ENCODE measurements at places on chromosomes 1 and 21.

- DNase-seq, result no peak
Measured at GRCh38 chr21:36547464-36547863, 67.5 kb upstream of the CLDN14 start.

- DNase-seq, result no peak
Measured at GRCh38 chr21:17784604-17785402, 34.4 kb downstream of the C21orf91 start.

- no peak for DNase-seq
Measured at GRCh38 chr1:10655002-10655401, 141.4 kb downstream of the CASZ1 start.

DNA sequence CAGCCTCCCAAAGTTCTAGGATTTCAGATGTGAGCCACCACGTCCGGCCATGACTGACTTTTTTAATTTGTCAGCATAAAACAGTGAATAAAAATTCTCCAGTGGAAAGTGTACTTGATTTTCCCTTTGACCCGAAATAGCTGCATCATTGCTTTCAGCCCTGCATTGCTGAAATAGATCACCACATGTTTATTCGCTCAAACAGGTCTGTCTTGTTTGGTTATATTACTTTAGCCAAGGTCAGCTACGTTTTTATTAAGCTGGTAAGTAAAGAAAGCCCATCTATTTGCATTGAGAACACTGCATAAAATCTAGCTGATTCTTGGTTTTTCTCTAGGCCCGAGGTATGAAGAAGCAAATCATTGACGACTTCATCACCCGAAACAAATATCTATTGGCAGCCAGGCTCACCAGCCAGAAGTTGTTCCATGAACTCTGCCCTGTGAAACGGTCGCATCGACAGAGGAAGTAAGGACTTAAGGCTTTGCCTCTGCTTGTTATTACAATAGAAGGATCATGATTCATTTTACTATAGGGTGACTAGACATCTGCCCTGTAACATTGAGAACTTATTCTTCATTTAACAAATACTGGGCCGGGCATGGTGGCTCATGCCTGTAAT lies 25.6 kb downstream of the AGMAT start:
- DNase-seq, result no peak

- DNase-seq, result no peak
Measured at GRCh38 chr1:167617153-167618147, 12.6 kb upstream of the RCSD1 start.

DNA sequence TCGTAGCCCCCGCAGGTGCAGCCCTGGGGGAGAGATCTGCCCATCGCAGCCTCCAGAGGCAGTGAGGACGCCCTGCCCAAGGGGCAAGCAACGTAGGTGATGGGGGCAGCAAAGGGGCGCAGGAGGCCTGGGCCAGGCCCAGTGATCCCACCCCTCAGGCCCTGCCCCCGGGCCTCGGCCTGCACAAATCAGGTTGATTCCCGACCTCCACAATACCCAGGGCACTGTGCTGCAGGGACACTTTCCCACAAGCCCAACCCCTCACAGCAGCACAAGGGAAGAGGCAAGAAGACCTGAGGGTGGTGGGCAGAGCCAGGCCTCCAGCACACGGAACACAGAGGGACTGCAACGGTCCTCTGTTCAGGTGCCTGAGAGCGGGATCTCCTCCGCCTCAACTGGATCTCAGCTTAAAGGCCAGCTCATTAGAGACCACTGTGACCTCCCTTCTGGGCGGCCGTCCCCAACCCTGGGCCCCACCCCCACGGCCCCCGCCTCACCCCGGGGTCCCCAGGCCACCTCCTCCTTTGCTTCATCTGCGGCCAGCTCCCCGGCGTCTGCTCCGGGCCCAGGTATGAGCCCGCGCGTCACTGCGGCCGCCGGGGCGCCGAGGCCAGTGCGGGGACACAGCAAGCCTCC lies 812 bp upstream of the ARF1 start:
- DNase-seq, result no peak

- DNase-seq, result no peak
Measured at GRCh38 chr1:61420909-61421835, 303.8 kb downstream of the TM2D1 start.

- no peak for DNase-seq
Measured at GRCh38 chr1:204932573-204932909, 61.9 kb downstream of the NFASC start.

GRCh38 chr1:44543064-44543744 lies 131.1 kb downstream of the TMEM53 start:
- no peak for DNase-seq

DNA sequence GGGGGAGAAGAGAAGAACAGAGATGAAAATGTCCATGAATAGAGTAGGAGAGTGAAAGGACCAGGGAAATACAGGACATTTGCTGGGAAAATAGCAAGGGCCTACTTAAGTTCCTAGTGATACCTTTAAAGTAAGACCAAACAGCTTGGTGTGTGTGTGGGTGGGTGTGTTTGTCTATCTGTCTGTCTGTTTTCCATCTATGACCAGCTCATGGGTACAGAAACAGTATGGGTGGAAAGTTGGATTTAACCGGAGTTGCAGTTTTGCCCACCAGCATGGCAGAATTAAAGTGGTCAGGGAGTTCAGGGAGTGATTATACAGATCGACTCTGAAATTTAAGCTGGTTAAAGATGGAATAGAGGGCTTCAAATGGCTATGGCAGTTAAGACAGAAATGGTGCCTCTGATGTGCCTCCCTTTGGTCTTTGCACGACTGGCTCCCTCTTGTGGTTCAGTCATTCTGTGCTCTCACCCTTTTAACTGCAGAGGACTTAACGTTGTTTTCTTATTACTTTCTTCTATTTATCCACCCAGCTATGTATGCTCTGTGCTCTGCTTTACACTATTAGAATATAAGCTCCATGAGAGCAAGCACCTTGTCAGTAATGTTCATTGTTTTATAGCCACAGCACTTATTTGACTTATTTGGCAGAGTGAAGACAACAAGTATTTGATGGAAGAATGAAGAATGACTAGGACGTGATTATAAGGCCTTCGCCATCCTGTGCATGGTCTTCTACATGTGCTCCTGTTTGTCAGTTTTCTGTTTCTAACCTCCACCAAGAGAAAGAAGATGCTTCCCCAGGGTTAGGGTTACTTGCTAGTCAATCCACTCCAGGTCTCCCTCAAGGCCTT lies 72.7 kb upstream of the AK4 start:
- DNase-seq, result no peak

GRCh38 chr1:173669491-173669941 lies at the start of gene ANKRD45:
Gene ANKRD45, minus strand, starts transcription at chr1:173669851. Its CDS starts 10,433 bp downstream, at chr1:173659418.
- DNase-seq, result no peak

GRCh38 chr1:94079080-94079940 lies 41.6 kb downstream of the ABCA4 start:
- no peak for DNase-seq

- no peak for DNase-seq
Measured at GRCh38 chr1:36083635-36084496, at the start of gene TEKT2. Gene TEKT2, plus strand, starts transcription at chr1:36084094. Its CDS starts 828 bp downstream, at chr1:36084922.

- DNase-seq, result no peak
Measured at GRCh38 chr1:173693238-173693637, 21.5 kb upstream of the KLHL20 start.

- no peak for DNase-seq
Measured at GRCh38 chr1:84442256-84442655, 36.8 kb upstream of the RPF1 start.

DNA sequence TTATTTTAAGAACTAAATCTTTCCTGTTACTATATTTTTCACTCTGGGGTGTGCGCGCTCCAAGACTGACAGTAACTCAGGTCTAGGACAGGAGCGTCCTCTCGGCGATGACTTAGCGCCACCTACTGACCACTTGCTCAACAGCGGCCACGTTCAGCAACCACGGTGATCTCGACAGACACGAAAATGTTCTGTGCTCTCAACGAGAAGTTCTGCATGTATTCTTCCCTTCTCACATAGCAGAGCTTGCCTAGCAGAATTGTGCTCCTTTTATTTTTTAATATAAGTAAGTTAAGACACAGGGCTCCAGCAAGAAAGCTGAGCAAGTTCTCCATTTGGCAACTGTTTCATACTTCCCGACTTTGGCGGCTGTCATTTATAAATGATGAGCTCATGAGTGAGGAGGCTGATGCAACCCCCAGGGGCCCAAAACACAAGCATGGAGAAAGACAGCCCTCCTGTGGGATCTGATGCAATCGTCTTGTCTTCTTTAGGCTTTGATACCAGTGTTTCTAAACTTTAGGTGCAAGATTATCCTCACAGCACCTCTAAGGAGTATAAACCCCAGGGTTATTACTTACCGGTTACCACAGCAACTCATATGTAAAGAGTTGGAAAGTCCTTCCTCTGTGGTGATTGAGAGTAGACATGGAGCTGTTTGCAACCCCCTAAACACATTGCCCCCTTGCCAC lies 92.6 kb downstream of the HHIPL2 start:
- peak; percentile 16 for DNase-seq

DNA sequence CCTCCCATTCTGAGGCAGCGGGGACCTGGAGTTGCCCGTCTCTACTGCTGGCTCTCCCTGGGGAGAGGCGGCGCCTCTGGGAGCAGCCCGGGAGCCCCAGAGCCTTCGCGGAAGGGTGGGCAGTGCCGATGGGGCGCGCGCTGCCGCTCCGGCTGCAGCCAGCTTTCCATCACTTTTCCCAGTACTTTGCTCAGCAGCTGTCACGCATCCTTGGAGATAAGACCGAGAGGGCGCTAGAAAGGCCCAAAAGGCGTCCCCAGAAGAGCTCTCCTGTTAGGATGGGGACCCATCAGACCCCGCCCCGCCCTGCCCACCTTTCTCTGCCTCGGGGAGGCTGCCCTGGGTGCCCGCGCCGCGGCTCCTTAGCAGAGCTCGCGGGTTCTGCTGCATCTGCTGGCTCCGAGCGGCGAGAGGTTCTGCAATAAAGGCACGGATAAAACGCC lies 534 bp downstream of the KCNH1 start:
- no peak for DNase-seq

DNA sequence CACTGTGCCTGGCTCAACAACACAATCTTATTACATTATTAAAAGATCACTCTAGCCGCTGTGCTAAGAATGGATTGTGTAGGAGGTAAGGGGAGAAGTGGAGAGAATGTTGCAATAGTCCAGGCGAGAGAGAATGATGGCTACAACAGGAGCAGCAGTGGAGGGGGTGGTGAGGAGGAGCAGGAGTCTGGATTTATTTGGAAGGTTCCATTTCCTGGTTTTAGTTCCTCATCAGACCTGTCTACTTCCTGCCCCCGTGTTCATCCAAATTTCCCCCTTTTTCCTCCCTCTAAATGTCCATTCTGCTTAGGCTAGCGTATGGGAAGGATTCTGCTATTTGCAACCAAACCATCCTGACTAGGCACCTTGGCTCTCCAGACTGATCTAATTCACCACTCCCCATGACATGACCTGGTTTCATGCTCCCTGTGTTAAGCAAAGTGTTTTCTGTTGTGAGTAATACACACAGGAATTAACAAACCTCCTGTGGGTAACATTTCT lies 35.1 kb upstream of the EYA3 start:
- no peak for DNase-seq

- no peak for DNase-seq
Measured at GRCh38 chr1:204937901-204938300, 67.2 kb downstream of the NFASC start.

GRCh38 chr1:119453021-119453420 lies 38.1 kb downstream of the HSD3B2 start:
- no peak for DNase-seq

DNA sequence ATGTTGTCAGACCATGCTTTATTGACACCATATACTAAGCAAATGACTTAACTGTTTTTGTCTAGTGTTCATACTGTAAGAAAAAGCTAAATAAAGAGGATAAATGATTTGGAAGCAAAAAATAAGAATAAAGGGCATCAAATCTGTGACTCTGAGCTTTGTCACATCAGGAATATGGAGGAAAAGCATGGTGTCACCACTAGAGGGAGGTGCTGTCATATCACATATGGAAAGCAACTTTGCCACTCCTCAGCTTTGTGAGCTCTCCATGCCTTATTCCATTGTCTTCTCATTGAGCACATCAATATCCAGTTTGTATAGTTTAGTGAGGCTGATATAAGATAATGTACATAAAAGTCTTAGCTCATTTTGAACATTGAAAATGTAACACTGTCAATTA lies 20.8 kb upstream of the GBP1 start:
- no peak for DNase-seq

GRCh38 chr1:85894651-85895050 lies 186.4 kb upstream of the ZNHIT6 start:
- no peak for DNase-seq

- no peak for DNase-seq
Measured at GRCh38 chr1:9612162-9612845, 23.6 kb downstream of the TMEM201 start.

- DNase-seq, result no peak
Measured at GRCh38 chr1:8667869-8668594, 149.4 kb downstream of the RERE start.

- no peak for DNase-seq
Measured at GRCh38 chr1:158362941-158363340, 9.2 kb downstream of the CD1E start.

DNA sequence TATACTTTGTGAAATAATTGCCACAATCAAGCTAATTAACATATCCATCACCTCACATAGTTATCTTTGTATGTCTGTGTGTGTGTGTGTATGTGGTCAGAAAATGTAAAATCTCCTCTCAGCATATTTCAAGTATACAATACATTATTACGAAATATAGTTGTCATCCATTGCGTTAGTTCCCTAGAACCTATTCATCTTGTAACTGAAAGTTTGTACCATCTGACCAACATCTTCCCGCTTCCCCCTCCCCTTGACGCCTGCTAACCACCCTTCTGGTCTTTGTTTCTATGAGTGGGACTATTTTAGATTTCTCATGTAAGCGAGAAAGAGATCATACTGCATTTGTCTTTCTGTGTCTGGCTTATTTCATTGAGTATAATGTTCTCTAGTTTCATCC lies 455.3 kb downstream of the KCNT2 start:
- DNase-seq, result no peak

DNA sequence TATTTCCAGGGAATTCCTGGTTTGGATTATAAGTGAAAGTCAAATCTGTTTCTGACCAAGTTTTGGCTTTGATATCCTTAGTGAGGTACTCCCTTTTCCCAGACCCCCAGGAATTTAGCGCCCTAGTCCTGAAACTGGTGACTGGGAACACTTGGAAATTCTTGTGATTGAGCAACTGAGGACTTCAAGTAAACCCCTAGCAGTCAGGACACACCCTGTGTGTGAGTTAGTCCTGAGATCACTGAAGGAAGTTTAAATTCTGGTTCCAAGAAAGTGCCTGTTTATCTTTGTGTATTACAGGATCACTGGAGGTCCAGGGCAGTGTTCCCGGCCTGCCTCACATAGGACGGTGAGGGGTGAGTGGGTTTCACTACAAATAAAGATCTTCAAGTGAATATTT lies 95.1 kb upstream of the F3 start:
- no peak for DNase-seq

DNA sequence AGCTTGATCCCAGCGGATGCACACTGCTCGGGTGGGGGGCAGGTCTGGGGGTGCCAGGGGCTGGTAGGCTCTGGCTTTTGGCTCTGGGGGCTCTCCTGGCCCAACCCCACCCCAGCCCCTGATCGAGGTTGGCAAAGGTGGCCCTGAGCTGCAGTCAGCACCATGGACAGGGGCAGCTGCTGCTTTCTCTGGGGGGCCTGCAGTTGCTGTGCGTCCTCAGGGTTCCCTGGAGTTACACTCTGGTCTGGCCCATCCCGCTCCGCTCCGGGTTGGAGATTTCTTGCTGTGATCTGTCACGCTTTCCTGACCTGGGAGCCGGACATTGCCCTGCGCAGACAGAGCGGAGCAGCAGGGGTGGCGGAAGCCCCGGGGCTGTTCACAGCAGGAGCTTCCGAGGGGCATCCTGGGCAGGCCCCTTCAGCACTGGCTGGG lies 8.0 kb upstream of the PLCH2 start:
- no peak for DNase-seq

Measured in esophagus squamous epithelium (tissue), 5 donors.